Activated T-cell treated with anti-CD3 and anti-CD28 coated beads for 24 hours (primary cell): ENCODE measurements at places on chromosomes 12 and 14.
A peak's percentile ranks its signal among the peaks of the same experiment; 100 is the strongest.

GRCh38 chr14:52873694-52874093, 77.2 kb downstream of the FERMT2 start:
- no peak for DNase-seq

- no peak for DNase-seq
Observed at GRCh38 chr12:132428936-132429601, 60.9 kb upstream of the FBRSL1 start.

DNA sequence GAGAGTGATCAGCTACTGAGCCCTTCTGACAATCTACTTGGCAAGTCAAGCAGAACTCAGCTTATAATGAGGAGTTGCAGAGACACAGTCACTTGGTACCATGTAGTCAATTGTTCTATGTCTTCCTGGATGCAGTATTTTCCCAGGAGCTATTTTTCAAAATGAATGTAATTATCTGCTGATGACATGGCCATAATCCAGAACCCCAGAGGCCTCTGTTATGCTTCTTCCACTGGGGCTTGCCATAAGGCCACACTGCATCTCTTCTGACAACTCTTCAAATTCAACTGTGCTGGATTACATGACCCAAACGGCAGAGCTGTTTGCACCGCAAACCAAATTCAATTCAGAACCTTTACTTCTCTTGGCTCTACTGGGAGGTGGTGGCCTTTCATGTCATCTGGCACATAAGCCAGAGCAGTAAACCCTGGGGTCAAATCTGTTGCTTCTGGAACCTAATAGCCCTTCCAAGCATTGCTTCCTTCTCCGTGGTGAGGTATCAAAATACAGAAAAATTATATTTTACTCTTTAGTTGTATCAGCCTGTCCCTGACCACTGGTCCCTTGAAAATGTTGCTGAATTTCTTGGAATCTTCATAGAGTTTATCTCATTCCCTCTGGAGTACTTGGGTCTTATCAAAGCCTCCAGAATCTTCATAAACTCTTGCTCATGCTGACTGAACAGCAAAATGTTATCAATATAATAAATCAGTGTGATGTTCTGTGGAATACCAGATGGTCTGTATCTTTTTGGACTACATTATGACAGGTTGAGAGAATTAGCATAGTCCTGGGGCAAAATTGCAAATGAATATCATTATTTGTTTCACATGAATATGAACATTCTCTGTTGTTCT, 79.4 kb upstream of the DCN start:
- no peak for DNase-seq

- peak; percentile 78 for DNase-seq
Observed at GRCh38 chr12:12611512-12612306, at the start of gene CREBL2. Gene CREBL2, plus strand, starts transcription at chr12:12611876. Its CDS starts 297 bp downstream, at chr12:12612173.

DNA sequence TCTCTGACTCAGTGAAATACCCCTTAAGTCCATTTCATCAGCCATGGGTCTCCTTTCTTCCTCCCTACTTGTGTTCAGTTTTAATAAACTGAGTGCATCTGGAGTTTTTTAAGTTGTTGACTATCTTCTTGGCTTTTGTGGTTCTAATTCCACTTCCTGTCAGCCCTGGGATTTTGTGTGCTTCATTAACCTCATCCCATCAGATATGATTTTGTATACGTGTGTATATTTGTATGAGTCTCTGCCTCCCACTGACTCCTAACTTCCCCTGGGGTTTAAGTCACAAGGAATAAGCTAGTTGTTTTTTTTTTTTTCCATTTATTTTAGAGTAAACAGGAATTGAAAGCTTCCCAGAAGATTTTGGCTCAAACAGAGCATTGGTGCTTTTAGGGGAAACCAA, 62.7 kb downstream of the TTLL5 start:
- no peak for DNase-seq

DNA sequence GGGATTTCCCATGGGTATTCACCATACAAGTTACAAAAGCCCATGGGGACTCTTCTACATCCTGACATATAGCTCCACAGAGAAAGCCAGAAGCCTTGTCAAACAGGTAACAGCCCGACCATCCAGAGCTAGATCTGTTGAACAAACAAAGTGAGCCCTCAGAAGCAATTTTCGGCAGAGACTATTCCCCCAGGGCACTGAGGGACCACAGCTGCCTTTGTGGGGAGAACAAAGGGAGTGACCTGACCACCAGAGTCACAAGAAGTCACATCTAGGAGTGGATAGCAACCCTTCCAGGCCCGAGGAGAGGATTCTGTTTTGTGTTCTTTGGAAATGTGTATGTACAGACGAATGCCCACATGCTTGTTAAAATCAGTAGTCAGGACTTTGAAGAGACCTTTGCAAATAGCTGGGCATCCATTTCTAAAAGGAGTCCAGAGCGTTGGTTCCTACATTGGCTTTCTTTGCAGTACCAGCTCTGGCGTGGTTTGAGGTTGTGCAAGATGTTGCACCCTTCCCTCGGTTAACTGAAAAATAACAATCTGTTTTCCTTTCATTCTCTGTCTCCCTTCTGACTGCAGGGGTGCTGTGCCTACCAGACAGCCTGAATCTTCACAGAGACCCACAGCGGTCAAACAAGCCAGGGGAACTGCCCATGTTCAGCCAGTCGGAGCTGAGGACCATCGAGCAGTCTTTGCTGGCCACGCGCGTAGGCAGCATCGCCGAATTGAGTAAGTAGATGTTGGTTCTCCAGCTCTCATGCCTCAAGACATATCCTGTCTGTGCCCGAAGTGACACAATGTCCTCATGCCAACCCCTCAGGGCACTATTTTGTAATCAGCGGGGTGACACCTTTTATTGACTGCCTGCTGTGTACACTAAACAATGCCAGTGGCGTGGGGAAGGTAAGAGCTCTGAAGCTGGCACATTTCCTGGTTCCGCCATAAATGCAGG, 165.4 kb upstream of the PWP1 start:
- no peak for DNase-seq

GRCh38 chr14:97824218-97824617, 1027.0 kb downstream of the VRK1 start:
- no peak for DNase-seq

DNA sequence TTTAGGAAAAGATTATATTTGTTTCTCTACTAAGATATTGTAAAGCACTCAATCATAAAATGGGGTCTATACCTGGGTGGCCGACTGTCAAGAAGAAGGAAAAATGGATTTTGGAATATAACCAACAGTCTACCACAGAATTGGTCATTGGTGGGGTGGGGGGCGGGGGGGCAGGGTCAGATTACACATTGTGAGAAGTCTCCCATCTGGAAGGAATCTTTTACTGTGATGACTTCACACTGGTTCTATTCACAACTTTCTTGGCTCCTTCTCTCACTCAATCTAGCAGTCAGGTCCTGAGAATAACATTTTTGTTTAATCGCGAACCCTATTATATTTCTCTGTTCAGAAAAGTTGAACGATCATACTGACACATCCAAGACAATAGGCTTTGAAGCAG, 8.7 kb upstream of the CLEC4E start:
- DNase-seq: no peak

- no peak for DNase-seq
Observed at GRCh38 chr12:110198386-110198785, 74.2 kb downstream of the IFT81 start.

GRCh38 chr14:22598896-22599244, 770 bp downstream of the ABHD4 start:
- DNase-seq: no peak

DNA sequence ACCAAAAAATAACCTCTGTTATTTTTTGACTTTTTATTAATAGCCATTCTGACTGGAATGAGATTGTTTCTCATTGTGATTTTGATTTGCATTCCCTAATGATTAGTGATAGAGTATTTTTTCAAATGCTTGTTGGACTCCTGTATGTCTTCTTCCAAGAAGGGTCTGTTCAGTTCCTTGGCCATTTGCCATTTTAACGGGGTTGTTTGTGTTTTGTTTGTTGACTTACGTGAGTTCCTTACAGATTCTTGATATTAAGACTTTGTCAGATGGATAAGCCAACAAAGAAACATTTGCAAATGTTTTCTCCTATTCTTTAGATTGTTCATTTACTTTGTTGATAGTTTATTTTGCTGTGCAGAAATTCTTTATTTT, 651.6 kb upstream of the LRFN5 start:
- no peak for DNase-seq

GRCh38 chr14:20799892-20800544, 2.6 kb downstream of the RNASE1 start:
- DNase-seq: no peak

DNA sequence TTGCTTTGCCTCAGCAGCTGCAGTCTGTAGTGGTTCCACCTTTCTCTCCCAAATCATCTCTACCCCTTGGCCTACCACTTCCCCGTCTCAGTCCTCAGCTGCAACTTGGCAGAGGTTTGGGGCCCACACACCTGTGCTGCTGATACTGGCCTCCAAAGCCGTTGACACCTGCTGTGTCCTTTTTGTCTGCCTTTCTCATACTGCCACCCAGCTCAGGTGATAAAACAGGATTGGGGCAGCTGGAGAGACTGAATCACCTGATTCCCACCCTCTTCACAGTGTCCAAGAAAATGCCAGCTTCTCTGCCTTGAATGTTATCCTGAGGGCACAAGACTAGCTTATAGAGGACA, 103.7 kb downstream of the ETV6 start:
- no peak for DNase-seq

DNA sequence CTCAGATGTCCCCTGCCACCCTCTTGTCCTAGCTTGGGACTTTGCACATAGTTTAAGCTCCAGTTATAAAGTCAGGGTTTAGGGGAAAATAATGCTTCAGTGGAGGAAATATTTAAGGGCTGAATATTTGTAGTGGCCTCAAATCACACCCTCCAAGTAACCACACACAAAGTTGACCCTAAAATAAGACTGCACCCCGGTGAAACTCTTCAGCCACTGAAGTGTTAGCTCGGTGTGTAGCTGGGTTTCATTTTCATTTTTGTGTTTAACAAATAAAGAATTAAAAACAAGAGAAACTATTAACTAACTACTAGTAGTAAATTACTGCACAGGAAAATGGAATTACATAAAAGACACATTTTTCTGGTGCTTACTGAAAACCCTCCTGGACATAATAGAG, 14.8 kb upstream of the BCL11B start:
- DNase-seq: no peak
